Central memory CD4-positive, alpha-beta T cell (primary cell): ENCODE measurements at places on chromosomes 6 and 20.

DNA sequence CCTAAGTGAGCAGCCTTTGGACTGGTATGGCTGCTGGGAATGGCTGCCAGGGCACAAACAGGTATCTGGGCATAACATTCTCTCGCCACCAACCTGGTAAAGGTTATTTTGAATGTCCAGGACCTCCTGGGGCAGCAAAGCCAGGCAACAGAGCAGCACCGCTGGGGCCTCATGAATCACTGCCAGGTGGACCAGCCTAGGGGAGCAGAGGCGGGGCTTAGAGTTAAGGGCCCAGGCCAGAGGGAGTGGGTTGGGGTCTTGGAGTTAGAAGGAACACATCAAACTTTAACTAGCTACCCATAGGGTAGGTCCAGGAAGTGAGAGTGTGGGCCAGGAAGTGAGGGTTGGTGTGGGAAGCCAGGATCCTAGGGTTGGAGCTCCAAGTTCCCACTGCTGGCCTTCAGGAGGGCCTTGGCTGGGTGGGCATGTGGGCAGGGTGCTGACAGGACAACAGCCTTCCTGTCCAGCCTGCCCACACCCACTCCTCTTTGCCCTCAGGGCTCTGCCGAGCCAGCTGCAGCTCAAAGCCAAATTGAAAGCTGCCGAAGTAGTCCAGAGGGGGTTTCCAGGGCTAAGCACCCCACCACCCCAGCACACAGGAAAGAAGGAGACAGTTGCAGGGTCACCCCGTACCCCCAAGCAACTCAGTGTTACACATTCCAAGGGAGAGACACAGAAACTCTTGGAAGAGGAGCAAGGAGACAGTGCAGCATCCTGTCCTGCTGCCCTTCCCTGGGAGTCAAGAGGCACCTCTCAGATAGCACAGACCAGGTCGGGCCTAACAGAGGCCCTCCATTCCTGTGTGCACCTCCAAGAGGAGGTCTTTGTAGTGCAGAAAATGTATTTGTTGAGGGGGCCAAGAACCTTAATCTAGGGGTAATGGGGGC is 2.6 kb downstream of the NFKBIE start:
- DNase-seq = peak; percentile 9

DNA sequence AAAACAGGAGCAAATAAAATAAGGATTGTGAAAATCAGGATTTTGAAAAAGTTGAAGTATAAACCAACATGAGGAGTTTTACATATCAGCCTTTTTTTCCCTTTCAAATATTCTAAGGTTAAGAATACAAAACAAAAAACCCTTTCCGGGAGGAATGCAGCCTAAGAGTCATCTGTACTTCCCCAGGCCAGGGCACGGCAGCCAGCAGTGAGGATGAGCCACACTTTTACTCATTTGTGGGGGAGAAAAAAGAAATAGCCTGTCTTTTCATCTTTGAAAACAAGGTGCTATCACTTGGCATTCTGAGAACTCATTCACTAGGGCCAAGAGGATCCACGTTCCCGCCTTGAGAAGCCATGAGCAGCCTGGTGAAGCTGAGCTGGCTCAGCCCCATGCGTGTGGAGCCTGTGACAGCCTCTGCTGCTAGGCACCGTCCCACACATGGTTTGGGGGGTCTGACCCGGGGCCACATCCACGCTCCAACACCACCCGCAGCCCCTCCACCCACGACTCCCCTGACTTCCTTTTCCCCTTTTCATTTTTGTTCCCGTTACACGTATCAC is 11.2 kb downstream of the SLC22A1 start:
- DNase-seq = no peak

DNA sequence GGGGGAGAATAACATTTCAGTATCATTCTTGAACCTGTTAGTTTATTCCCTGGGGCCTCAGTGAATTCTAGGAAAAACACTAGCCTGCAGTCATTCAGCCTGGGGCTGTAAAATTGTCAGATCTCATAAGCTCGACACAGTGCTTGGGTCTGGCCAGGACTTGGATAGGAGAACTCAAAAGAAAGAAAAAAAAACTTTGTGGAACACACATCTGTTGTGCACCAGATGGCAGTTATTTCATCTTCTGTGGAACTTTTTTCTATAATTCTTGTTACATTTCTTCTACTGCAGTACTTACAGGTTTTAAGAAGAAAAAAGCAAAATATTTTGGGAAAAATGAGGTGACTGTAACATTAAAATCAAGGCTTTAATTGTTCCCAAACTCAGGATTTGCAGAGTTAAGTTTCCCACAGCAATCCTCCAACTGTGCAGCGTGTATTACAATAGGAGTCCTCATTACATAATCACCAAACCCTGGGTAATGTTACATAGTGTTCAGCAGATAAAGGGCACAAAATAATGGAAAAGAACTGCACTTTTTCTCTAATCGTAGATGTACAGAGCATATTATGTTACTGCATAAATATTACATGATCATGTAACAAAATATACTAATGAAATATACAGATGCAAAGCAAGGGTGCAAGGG is 531.1 kb upstream of the CITED2 start:
- no peak for DNase-seq

DNA sequence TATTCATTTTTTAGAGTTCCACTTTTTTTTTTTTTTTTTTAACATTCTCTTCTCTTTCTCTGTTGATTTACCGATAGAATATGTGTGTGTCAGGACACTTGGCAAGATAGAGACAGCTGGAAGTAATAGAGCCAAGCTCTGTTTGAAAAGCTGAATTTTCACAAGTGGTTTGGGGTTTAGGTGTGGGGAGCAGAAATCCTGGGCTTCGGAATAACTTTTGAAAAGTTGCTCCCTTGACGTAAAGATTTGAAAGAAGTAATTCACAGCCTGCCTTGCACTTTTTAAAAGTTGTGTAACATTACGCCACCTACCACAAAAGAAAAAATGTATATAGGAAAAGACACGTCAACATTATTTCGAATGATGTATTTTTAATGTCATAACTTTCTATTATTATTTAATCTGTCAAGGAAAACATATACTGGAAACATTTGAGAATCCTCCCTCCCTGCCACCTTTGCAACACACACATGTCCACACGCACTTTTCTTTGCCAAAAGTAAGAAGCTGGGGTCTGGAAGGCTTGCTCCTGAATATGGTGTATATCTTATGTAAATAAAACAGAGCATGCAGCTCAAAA is 917.9 kb downstream of the KIF16B start:
- no peak for DNase-seq

DNA sequence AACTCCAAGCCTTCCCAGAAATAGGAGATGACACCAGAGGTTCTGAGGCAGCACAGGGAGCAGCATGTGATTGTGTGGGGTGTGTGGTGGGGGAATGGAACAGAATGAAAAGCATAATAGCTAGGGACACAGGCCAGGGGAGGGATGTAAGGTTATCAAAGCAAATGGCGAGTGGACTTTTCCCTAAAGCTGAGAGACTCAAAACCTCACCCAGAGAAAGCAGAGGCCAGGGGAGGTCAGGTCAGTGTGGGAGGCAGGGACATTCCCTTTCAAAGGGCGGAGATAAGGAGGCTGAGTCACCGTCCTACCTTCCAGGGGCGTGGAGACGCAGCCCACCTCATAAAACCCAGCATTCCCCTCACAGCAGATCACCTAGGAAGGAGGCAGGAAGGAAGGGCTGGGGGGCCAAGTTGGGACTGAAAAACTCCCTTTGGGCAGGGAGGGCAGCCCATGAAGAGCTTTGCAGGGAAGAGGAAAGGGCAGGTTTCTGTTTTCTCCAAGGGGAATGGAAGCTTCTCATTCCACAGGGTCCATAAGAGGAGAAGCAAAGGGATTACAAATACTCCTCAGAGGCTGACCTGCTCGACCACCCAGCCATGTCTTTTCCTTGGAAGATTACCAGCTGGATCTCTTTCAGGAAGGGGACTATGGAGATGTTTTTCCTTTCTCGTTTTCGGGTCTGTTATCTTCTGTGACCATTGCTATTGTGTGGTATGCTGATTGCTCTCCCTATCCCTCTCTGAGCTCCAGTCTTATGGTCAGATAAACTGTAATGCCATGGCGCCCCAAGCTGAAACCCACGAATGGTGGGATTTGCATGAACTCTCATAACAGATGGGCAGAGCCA is 9.6 kb upstream of the LY6G5C start:
- no peak for DNase-seq

- DNase-seq = no peak
Observed at GRCh38 chr6:134619789-134620188, 301.9 kb upstream of the SGK1 start.

DNA sequence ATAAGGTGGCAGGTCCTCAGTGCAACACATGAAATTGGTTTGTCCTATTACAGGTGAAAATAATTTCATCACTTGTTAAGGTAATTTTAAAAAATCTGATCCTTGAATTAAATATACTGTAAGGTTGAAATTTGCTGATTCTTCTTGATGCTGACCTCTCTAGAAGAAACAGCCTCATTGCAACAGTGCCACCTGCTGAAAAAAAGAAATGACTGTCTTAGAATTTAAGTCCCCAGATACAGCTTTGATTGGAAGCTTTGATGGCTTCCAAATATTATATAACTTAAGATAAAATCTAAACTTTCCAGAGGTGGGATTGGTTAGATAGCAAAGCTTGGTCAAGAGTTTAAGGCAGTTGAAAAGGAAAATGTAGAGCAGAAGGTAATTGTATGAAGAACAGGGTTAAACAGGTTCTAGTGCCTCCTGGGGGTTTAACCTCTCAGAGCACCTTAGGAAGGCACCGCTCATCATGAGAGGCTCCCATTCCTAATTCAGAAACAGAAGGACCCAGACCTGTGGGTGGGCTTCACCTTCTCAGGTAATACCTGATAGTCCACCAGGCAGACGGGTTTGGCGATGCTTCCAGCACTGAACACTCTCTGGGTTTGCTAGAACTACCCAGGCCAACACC is 401.0 kb downstream of the PAX1 start:
- no peak for DNase-seq

DNA sequence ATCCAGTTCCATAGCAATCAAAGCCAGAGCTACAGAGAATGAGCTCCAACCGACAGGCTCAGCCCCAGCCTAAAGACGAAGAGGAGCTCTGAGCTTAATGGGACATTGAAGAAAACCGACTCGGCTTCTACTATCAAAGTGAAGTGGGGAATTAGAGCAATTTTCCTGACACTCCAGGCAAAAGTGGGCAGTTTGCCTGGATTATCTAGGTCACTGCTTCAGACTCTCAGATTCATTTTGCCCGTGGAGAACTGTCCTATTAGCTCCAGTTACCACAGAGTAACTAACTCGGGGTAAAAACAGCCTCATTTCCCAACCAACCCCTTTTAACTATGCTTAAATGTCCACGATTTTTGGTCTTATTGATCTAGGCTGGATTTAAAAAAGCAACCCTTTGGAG is 592.1 kb upstream of the NRSN1 start:
- no peak for DNase-seq

- no peak for DNase-seq
Observed at GRCh38 chr6:74604279-74604678, 601.6 kb downstream of the COL12A1 start.

- DNase-seq = no peak
Observed at GRCh38 chr20:44390280-44390679, 34.8 kb downstream of the HNF4A start.

- DNase-seq = no peak
Observed at GRCh38 chr6:48315051-48315719, 204.2 kb upstream of the PTCHD4 start.

GRCh38 chr6:56244089-56244488 is 3.3 kb downstream of the COL21A1 start:
- no peak for DNase-seq

GRCh38 chr20:17445543-17445942 is 85.6 kb downstream of the BFSP1 start:
- DNase-seq = no peak

GRCh38 chr6:138211048-138211581 is 7.2 kb downstream of the PBOV1 start:
- no peak for DNase-seq

DNA sequence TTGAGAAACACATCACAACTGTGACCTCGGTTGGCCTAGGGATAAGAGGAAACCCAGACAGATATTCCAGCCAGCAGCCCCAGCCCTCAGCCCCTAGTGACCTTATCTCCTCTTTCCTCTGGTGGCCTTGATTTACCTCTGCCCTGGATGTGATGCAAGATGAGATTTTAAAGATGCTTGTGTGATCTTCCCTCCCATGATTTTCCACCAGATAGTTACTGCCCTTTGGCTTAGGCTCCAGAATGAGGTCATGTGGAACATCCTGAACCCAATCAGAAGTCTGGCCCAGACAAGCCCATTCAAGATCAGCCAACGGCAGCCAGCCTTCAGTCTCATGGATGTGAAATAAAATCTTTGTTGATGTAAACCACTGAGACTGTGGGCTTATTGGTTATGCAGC is 104.0 kb downstream of the BANF2 start:
- DNase-seq = no peak

DNA sequence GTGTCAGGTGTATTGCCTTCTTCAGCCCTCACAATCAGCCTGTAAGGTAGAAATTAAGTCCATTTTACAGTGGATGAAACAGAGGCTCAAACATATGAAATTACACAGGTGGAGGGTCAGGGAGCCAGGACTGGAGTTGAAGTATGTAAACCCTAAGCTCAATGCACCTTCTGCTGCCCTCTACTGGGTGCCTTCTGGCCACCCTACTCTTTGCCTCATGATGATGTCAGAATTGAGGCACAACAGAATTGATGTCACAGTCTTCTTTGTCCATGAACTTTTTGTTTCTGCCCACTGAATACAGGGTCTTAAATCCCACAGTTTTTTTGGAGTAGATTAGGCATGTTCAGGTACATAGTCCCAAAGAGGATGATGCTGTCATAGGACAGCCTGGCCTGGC is 400.8 kb upstream of the CHD6 start:
- DNase-seq = no peak

DNA sequence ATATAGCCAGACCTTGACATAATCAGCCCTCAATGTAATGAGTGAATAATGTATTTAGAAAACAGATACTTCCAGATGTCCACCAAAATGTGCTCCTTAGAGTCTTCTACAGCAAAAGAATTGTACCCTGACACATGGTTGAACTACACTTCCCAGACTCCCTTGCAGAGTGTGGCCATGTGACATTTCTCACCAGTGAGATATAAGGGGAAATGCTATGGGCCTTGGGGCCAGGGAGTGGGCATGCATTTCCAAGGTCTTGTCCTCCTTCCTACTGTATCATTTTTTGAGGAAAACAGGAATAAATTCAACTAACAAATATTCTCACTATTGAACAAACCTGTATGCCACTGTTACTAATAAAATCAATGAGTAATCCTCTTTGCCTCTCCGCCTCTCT is 211.4 kb upstream of the SMLR1 start:
- DNase-seq = no peak

DNA sequence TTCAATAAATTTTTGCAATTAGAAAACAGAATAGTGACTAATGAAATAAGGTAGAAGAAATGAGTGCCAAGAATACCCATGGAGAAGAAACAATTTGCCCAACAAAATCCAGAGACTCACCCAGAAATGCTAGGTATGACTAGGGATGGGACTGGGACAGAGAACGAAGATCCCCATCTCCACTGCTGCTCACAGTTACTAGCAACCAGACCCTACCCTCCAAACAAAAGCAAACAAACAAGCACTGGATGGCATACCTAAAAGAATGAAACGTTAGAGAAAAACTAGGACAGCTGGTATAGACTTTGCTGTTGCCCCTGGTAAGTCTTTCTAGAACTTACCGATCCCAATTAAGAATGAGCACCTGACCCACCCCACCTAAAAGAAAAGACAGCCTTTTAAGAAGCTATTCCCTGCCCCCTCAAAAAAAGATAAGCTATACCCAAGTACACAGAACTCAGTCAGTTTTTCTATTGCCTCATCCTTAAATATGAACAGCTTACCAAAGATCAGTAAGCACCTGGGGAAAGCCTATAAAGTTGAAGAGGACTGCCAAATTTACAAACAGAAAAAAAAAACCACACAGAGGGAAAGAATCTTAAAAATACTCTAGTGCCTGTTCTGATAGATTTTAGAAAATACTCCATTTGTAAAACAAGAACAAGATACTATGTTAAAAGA is 31.7 kb downstream of the REPS1 start:
- no peak for DNase-seq
